CD8-positive, alpha-beta memory T cell (primary cell): ENCODE measurements at places on chromosomes 6 and 20.

DNA sequence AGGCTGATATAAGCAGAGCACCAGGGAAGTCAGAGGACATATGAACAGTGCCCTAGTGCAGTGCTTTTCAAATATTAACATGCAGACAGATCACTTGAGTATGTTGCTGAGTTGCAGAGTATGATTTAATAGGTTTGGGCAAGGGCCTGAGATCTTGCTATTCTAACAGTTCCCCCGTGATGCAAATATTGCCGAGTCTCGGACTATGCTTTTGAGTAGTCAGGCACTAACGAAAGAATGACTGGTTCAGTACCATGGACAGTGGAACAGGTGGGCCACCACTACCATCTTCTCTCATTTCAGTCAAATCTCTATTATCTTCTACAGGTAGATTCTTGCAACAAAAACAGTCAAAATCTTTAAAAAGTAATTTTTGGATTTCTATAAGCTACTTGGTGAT lies 3.7 kb upstream of the TMEM200A start:
- H3K27me3 ChIP-seq, result peaks cover 5% of the 10 kb centered on the region
- H3K36me3 ChIP-seq, result no peaks in the 10 kb centered on the region
- H3K4me3 ChIP-seq, result no peak overlapping the region
- no peak for DNase-seq
- H3K27ac ChIP-seq, result no peak overlapping the region
- H3K4me1 ChIP-seq, result peaks cover 13% of the 10 kb centered on the region

DNA sequence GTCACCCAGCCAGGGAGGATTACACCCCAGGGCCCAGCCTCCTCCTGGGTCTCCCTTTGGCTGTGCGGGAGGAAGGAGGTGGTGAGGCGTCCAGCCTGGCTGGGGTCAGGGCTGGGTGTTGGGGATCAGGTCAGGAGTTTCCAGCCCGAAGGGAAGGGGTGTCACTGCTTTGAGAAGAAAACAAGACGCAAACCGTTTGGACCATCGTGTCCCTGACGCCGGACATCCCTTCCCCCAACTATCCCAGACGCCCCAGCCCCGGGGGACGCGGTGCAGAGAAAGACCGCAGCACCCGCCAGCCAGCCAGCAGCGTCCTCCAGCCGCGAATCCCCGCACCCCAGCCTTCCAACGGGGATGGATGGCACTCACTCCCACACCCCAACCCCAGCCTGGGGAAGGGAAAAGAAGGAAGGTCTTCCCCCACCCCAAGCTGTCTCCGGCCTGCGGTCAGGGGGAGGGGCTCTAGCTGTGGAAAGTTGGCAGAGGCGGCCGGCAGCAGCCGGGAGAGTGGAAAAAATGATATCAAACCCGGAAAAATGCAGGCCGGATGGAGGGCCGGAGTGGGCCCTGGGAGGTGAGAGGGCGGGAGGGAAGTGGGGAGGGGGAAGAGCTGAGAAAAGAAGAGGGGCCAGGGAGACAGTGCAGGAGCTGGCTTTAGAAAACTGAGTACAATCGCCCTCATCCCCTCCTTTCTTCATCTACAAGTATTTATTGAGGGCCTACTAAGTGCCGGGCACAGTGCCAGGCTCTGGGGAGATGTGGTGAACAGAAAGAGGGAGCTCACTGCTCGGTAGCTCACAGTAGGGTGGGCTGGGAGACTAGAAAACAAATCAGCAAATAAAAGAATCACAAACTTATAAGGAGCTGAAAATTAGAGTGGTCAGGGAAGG lies 10.6 kb downstream of the REM1 start:
- no peak overlapping the region for H3K27ac ChIP-seq
- no peak for DNase-seq
- no peaks in the 10 kb centered on the region for H3K36me3 ChIP-seq
- no peaks in the 10 kb centered on the region for H3K4me1 ChIP-seq
- no peak overlapping the region for H3K4me3 ChIP-seq

DNA sequence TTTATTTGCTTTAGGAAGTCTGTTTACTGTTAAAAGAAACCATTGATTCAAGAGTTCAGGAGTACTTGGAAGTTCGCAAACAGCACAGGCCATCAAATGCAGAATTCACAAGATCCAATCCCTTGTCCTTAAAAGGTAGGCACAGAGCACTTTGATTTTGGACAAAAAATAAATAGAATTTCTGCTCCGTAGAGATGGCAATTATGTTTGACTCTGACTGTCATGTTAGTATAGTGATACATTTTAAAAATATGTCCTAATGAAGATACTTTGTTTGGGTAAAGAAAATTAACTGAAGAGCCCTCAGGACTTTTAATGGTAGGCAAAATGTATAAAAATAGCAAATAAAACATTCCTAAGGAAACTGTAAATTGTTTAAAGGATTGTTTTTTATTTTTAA lies 113.1 kb downstream of the JAG1 start:
- no peaks in the 10 kb centered on the region for H3K36me3 ChIP-seq
- no peak overlapping the region for H3K4me3 ChIP-seq
- H3K27me3 ChIP-seq, result no peaks in the 10 kb centered on the region
- H3K4me1 ChIP-seq, result no peaks in the 10 kb centered on the region
- no peak overlapping the region for H3K27ac ChIP-seq
- DNase-seq, result no peak

GRCh38 chr20:44603327-44603726 lies 20.9 kb downstream of the PKIG start:
- no peak overlapping the region for H3K4me3 ChIP-seq
- H3K27ac ChIP-seq, result no peak overlapping the region
- peaks cover 8% of the 10 kb centered on the region for H3K4me1 ChIP-seq
- no peaks in the 10 kb centered on the region for H3K27me3 ChIP-seq
- DNase-seq, result no peak

- H3K4me1 ChIP-seq, result no peaks in the 10 kb centered on the region
- H3K27me3 ChIP-seq, result no peaks in the 10 kb centered on the region
- H3K36me3 ChIP-seq, result no peaks in the 10 kb centered on the region
- no peak overlapping the region for H3K27ac ChIP-seq
Observed at GRCh38 chr6:107353773-107354382, 105.5 kb downstream of the PDSS2 start.

- H3K4me3 ChIP-seq, result no peak overlapping the region
- H3K4me1 ChIP-seq, result no peaks in the 10 kb centered on the region
- DNase-seq, result no peak
- H3K27me3 ChIP-seq, result no peaks in the 10 kb centered on the region
- no peak overlapping the region for H3K27ac ChIP-seq
Observed at GRCh38 chr6:159196430-159196975, 27.3 kb downstream of the FNDC1 start.

DNA sequence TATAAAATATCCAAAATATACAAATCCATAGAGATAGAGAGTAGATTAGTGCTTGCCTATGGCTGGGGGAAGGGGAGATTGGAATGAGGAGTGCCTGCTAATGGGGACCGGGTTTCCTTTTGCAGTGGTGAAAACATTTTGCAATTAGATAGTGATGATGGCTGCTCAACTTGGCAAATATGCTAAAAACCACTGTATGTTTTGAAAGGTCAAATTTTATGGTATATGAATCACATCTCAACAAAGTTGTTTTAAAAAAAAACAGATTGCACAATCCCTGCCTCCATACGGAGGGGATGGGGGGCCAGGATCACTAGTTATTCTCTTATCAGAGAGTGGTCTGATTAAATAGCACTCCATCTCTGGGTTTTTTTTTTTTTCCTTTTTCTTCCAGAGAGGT lies 76.9 kb upstream of the RIPOR2 start:
- no peak overlapping the region for H3K27ac ChIP-seq
- peaks cover 54% of the 10 kb centered on the region for H3K4me1 ChIP-seq
- no peak overlapping the region for H3K4me3 ChIP-seq
- no peak for DNase-seq
- H3K27me3 ChIP-seq, result no peaks in the 10 kb centered on the region

DNA sequence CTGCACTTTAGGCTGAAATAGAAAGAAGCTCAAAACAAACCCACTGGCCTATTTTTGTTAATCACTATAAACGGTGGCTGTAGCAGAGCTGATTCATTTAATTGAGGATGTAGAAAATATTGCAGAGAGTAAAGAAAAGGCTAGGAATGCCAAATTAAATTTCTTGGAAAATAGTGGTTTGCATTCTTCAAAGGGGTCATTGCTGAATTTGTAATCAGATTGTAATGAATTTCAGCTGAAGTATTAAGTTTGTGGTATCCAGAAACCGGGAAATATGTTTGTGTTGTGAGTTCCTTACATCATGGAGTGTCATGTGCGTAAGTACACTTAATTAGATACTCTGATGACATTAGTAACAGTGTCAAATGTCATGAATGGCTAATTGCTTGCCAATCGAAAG lies 203.0 kb downstream of the SAMD5 start:
- H3K36me3 ChIP-seq, result no peaks in the 10 kb centered on the region
- no peak overlapping the region for H3K4me3 ChIP-seq
- no peaks in the 10 kb centered on the region for H3K4me1 ChIP-seq
- H3K27me3 ChIP-seq, result no peaks in the 10 kb centered on the region
- no peak overlapping the region for H3K27ac ChIP-seq

GRCh38 chr20:52294106-52294628 lies 102.6 kb upstream of the ZFP64 start:
- no peaks in the 10 kb centered on the region for H3K36me3 ChIP-seq
- no peaks in the 10 kb centered on the region for H3K27me3 ChIP-seq
- no peak overlapping the region for H3K4me3 ChIP-seq
- no peak for DNase-seq

DNA sequence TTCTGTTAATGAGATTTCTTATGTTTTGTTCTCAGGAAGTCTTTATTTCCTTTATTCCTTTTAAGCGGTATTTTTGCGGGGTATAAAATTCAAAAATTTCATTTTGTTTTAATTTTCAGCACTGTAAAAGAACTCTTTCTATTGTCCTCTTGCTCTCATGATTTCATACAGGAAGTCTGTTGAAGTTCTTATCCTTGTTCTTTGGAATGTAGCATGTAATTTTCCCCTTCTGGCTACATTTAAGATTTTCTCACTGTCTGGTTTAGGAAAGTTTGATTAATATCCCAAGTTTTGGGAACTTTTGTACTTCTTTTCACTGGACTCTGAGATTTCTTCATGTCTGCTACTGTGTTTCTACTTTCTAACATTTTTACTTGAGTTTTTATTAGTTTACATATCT lies 581.4 kb upstream of the GJE1 start:
- H3K36me3 ChIP-seq, result no peaks in the 10 kb centered on the region
- DNase-seq, result no peak
- no peak overlapping the region for H3K27ac ChIP-seq
- H3K4me1 ChIP-seq, result no peaks in the 10 kb centered on the region
- H3K27me3 ChIP-seq, result no peaks in the 10 kb centered on the region

- H3K27ac ChIP-seq, result peak overlapping the region; percentile 99
- H3K27me3 ChIP-seq, result no peaks in the 10 kb centered on the region
- peaks cover 30% of the 10 kb centered on the region for H3K4me1 ChIP-seq
- no peaks in the 10 kb centered on the region for H3K36me3 ChIP-seq
- no peak for DNase-seq
- peak overlapping the region; percentile 71 for H3K4me3 ChIP-seq
Observed at GRCh38 chr6:27838945-27839625, 73.1 kb downstream of the OR2B2 start.

DNA sequence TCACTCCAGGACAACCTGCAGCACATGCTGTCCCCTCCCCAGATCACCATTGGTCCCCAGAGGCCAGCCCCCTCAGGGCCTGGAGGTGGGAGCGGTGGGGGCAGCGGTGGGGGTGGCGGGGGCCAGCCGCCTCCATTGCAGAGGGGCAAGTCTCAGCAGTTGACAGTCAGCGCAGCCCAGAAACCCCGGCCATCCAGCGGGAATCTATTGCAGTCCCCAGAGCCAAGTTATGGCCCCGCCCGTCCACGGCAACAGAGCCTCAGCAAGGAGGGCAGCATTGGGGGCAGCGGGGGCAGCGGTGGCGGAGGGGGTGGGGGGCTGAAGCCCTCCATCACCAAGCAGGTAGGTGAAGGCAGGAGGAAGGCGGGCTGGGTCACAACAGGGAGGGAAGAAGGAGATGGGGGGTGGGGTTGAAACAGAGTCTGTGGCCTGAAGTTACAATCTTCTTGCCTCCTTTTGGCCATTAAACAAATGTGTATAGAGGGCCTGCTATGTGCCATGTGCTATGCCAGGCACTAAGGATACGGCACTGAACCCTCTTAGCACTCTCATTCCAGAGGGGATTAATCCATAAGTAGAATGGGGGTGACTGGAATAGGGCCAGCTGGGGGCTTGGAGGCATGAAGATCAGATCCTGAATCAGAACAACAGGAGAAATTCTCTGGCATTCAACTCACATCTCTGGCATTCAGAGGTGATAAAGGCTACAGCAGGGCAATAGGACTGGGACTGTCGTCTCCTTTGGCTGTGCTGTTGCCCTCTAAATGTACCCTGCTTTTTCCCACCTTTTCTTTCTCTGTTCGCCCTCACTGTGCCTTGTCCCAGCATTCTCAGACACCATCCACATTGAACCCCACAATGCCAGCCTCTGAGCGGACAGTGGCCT lies 10.5 kb upstream of the ZBTB9 start:
- H3K4me1 ChIP-seq, result no peaks in the 10 kb centered on the region
- no peak overlapping the region for H3K27ac ChIP-seq
- H3K36me3 ChIP-seq, result peaks cover 13% of the 10 kb centered on the region
- H3K4me3 ChIP-seq, result no peak overlapping the region

DNA sequence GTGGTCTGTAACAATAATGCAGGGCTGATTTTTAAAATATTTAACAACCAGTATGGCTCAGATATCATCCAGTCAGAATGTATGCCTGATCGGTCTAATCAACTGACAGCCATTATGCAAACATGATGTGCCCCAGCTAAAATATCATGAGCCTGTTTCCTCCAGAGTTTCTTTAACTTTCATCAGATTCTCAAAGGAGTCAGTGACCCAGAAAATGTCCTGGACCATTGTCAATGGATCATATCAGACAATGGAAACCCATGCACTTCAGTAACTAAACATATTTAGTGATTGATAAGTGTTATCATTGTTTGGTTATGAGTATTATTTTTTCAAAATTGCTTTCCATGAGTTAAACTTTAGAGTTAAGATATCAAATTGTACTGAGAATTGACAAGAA lies 173.5 kb downstream of the LMBRD1 start:
- no peak for DNase-seq
- no peaks in the 10 kb centered on the region for H3K27me3 ChIP-seq
- no peak overlapping the region for H3K27ac ChIP-seq
- H3K36me3 ChIP-seq, result no peaks in the 10 kb centered on the region

GRCh38 chr6:151721146-151721545 lies 86.3 kb upstream of the ESR1 start:
- H3K4me1 ChIP-seq, result peaks cover 7% of the 10 kb centered on the region
- H3K4me3 ChIP-seq, result no peak overlapping the region
- no peak overlapping the region for H3K27ac ChIP-seq
- no peaks in the 10 kb centered on the region for H3K27me3 ChIP-seq
- H3K36me3 ChIP-seq, result no peaks in the 10 kb centered on the region
- DNase-seq, result no peak

GRCh38 chr6:13813026-13813425 lies 1.3 kb downstream of the MCUR1 start:
- peaks cover 18% of the 10 kb centered on the region for H3K4me1 ChIP-seq
- no peaks in the 10 kb centered on the region for H3K36me3 ChIP-seq
- DNase-seq, result no peak
- peak overlapping the region; percentile 63 for H3K27ac ChIP-seq
- H3K27me3 ChIP-seq, result no peaks in the 10 kb centered on the region
- no peak overlapping the region for H3K4me3 ChIP-seq
